H9 (cell line): ENCODE measurements at places on chromosomes 1 and 21. TPM values are rescaled to one million over a fixed set of nuclear protein-coding genes. Genes with fewer than 3 reads are reported as not detected.

DNA sequence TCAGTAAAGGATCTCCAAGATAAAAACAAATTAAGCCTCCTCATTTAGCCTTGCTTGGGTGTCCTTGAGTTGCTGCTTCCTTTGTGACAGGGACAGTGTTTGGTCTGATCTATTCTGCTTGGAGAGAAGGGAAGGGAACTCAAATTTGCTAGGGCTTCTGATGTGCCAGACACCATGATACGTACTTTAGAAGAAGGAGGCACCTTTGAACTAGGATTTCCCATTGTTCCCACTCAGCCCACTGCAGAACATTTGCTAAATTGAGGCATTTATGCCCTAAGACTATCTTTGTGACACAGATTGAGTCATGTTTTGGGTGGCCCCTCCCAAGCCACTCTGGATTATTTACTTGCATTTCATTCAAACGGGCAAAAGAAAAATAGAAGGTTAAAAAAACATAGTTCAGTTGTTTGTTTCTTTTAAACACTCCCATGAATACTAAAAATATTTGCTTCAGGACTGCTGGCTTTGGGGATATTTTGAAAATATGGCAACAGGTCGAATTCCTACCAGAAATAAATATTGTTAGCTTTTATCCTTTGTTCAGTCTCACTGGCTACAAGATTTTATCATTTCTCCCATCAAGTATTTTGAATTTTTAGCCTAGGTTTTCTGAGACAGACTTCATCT, 81.9 kb upstream of the WLS start:
- no peaks in the 10 kb centered on the region for H3K36me3 ChIP-seq
- no peaks in the 10 kb centered on the region for H3K27me3 ChIP-seq
- DNase-seq, result no peak

GRCh38 chr1:235014756-235015155, 113.9 kb downstream of the TOMM20 start:
- H3K27ac ChIP-seq, result no peak overlapping the region
- no peak overlapping the region for H3K4me3 ChIP-seq
- H3K27me3 ChIP-seq, result no peaks in the 10 kb centered on the region; the same call in 1 of the 2 replicates
- no peaks in the 10 kb centered on the region for H3K4me1 ChIP-seq

The XPR1 gene
- total RNA-seq, result 34.1 and 35.1 TPM in 2 replicates

The CCDC17 gene
- total RNA-seq, result 1.0 and 1.9 TPM in 2 replicates

- DNase-seq, result no peak
- H3K4me3 ChIP-seq, result no peak overlapping the region
- H3K36me3 ChIP-seq, result peaks cover 2% of the 10 kb centered on the region; the same call in 1 of the 3 replicates
- no peak overlapping the region for H3K27ac ChIP-seq
These were observed 390.7 kb downstream of the BRINP2 start for GRCh38 chr1:177561436-177561835.

- peaks cover 7% of the 10 kb centered on the region for H3K27me3 ChIP-seq
- DNase-seq, result peak; percentile 96
- no peaks in the 10 kb centered on the region for H3K36me3 ChIP-seq
These were observed 47.1 kb upstream of the DMBX1 start for GRCh38 chr1:46442317-46443161.

DNA sequence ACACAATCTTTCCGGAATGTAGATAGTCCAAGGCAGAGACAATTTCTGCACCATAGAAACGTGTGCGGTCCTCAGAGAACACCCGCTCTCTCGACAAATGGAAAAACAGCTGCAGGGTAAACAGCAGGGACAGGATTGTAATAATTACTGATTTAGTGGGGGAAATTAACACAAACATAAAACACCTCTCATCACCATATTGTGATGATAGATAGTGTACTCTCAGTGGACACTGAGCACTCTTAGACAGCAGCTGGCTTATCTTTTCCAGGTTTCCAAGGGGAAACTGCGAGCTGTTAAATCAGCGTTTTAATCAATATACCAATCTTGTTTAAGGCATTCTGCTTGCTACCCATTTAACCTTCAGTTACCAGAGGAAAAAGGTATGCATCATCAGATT, 277.1 kb downstream of the AKT3 start:
- H3K27ac ChIP-seq, result no peak overlapping the region
- H3K27me3 ChIP-seq, result no peaks in the 10 kb centered on the region
- no peak overlapping the region for H3K4me3 ChIP-seq
- no peaks in the 10 kb centered on the region for H3K4me1 ChIP-seq

- H3K4me3 ChIP-seq, result peak overlapping the region; percentile 95
- H3K36me3 ChIP-seq, result peaks cover 20% of the 10 kb centered on the region
- no peaks in the 10 kb centered on the region; the same call in 1 of the 2 replicates for H3K4me1 ChIP-seq
- DNase-seq, result peak; percentile 87
- H3K27ac ChIP-seq, result no peak overlapping the region
These were observed 534 bp downstream of the C1orf56 start for GRCh38 chr1:151047925-151048644.

DNA sequence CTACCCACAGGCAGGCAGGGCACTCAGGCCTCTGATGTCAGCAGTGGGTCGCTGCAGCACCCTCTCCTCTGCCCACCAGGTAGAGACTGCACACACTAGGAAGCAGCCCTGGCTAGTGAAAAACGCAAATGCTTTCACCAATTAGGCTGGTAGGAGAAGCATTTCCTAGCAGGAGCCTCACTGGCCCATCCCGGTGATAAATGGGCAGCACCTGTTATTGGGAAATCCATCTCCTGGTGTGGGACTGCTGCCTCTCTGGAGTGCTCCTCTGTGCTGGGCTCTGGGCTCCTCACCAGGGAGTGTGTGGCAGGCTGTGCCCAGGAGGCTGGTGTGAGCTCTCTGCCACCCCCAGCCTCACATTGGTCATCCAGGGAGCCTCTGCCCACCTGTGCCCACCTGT, 28.6 kb downstream of the LRP8 start:
- no peaks in the 10 kb centered on the region for H3K27me3 ChIP-seq
- H3K4me1 ChIP-seq, result no peaks in the 10 kb centered on the region
- H3K27ac ChIP-seq, result no peak overlapping the region
- H3K4me3 ChIP-seq, result no peak overlapping the region
- H3K36me3 ChIP-seq, result peaks cover 5% of the 10 kb centered on the region; the same call in 2 of the 3 replicates
- DNase-seq, result no peak

DNA sequence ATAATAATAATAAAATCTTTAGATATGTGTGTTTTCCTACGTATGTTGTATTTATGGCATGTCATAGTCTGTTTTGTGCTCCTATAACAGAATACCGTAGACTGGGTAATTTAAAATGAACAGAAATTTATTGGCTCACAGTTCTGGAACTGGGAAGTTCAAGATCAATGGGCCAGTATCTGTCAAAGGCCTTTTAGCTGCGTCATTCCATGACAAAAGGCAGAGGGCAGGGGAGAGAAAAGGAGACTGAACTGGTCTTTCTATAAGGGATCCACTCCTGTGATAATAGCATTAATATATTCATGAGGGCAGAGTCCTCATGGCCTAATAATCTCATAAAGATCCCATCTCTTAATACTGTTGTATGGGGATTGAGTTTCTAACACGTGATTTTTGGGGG, 7.1 kb upstream of the SFT2D2 start:
- H3K27ac ChIP-seq, result no peak overlapping the region
- H3K36me3 ChIP-seq, result peaks cover 3% of the 10 kb centered on the region; the same call in 2 of the 3 replicates
- no peak for DNase-seq
- no peaks in the 10 kb centered on the region; the same call in 1 of the 2 replicates for H3K4me1 ChIP-seq
- H3K27me3 ChIP-seq, result 0 out of 2 replicates have a peak, but pooled peaks cover 2% of the 10 kb centered on the region

DNA sequence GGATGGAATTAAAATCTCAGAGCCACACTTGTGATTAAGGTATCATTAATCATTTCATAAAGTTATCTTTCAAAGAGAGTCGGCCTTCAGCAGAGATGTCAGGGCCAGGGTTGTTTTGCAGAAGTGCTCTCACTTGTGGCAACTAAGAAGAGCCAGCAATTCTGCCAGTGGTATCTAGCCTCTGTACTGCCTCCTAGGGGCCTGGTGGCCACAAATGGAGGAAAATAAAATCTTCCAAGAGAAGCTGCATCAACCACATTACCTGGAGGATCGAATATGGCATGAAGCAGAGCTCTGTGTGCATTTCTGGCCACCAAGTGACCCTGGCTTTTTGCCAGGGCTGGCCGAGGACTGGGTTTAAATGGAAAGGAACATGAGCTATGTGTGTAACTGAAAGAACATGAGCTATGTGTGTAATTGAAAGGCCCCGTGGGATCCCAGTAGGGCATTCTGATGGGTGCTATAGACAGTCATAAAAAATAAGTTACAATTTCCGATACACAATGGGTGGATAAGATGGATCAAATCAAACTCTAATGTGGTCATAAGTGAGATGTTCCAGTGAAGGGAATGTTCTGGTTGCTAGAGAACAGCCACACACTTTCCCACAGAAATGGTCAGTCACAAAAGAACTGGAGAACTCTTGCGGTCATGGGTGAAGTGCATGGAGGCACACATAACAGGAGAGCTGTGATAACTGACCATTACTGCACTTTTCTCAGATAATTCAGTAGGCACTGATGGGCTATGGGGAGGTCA, 335.8 kb downstream of the CAMTA1 start:
- no peaks in the 10 kb centered on the region for H3K36me3 ChIP-seq
- H3K27me3 ChIP-seq, result no peaks in the 10 kb centered on the region

The CD1E gene
- not detected in 2 replicates for total RNA-seq

- no peak overlapping the region for H3K27ac ChIP-seq
- peaks cover 10% of the 10 kb centered on the region for H3K36me3 ChIP-seq
- H3K27me3 ChIP-seq, result no peaks in the 10 kb centered on the region
These were observed 23.4 kb upstream of the RPTN start for GRCh38 chr1:152182431-152182830.

The LORICRIN gene
- total RNA-seq, result not detected in 2 replicates
